ENCODE measurements at places on chromosomes 6 and 20.

- no peak for DNase-seq
Measured at GRCh38 chr20:62732031-62732760, 23.6 kb downstream of the NTSR1 start.

DNA sequence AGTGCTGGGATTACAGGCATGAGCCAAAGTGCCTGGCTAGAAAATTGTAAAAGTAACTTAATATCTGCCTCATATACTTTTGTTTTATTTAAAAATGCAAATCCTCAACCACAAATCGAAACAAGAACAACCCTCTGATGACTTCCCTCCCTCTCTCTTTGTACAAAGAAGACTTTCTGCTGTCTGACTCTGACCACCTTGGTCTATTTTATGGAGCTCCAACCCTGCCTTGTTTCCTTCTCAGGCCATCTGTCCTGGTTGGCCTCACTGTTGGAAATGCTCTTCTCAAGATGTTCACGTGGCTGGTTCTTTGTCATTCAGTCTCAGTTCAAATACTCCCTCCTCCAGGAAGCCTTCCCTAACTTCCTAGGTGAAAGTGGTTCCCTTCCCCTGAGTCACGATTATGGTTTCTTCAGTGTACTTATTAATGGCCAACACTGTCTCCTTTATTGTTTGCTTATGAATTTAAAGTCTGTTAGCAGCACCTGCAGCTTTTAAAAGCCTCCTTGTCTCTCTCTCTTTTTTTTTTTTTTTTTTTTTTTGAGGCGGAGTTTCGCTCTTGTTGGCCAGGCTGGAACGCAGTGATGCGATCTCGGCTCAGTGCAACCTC lies 151.5 kb upstream of the SALL4 start:
- DNase-seq, result no peak

GRCh38 chr20:33108661-33109060 lies 29.2 kb downstream of the BPIFB4 start:
- no peak for DNase-seq

DNA sequence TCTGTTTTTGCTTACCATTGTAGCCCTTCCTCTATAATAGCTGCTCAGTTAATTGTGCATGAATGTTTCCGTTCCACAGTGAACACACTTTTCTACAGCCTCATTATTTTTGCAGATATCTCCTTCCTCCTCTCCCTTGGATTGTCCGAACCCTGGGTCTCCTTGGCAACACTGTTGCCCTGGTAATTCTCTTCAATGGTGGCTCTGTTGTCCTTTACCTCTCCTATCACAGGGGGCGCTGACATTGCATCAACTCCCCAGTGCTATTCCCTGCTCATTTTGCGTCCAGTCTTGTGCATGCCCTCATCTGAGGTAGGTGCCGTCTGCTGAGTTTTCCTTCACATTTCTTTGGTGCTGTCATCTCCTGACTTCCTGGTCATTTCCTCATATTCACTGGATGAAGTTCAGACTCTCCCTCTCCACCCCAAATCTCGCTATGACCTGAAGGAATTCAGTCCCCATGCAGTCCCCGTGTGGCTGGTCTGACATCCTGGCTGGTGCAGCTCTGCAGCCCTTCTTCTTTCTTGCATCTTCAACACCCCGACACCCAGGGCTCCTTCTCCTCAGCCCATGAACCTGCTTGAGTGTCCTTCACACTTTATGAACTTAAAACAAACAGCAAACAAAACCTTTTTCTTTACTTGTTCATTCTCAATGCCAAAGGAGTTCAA lies 21.1 kb downstream of the PHACTR2 start:
- no peak for DNase-seq

- DNase-seq, result no peak
Measured at GRCh38 chr20:1331101-1331500, 2.2 kb upstream of the SDCBP2 start.

GRCh38 chr6:156344491-156344890 lies 432.7 kb upstream of the ARID1B start:
- DNase-seq, result no peak

- no peak for DNase-seq
Measured at GRCh38 chr20:16576219-16576618, 3.0 kb upstream of the KIF16B start.

DNA sequence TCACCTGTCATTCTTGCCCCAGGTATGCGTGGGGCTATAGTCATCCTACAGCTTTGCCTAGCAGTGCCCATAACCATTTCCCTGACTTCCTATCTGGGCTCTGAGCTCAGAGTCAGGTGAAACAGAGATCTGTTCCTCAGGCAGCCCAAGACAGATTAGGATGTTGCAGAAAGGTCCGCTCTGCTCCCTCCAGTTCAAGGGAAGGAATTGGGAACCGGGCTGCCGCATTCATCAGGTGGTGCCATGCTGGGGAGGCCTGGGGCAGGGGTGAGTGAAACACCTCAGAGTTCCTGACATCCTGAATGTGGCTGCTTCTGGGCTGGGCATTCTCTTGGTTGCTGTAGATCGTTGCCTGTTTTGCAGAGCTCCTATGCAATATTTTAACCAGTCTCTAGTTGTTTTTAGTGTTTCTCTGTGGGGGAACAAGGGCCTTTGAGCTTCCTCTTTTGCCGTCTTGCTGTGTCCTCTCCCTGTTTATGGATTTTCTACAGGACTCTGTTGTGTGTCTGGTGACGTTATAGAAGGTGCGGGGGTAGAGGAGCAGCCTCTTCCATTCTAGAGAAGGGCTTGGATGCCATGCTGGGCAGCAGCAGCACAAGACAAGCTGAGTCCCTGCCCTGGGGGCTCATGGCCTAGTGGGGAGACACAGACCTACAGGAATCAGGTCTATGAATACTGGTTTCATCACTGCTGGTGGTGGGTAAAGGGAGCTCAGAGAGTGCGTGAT lies 9.2 kb downstream of the ENTPD6 start:
- DNase-seq, result no peak

GRCh38 chr20:25605148-25605547 lies 18.7 kb downstream of the NANP start:
- DNase-seq, result no peak

DNA sequence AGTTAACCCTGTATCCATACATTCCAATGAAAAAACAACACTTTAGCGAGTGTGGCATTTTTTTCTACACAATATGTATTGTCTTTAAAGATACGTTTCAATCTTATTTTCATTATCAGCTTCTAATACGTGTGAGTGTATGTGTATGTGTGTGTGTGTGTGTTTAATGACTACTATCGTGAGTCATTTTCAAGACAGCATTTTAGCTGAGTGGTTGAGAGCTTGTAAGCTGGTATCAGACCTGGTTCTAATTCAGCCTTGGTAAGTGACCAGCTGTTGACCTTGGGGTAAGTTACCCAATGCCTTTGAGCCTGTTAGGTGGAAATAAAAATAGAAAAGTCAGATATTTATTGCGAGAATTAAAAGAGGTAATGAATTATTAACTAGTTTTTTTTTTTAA lies 320.0 kb upstream of the NT5E start:
- DNase-seq, result no peak

- DNase-seq, result no peak
Measured at GRCh38 chr20:38296433-38296832, 7.5 kb upstream of the BPI start.

- DNase-seq, result no peak
Measured at GRCh38 chr6:138523347-138524210, 24.3 kb upstream of the NHSL1 start.

DNA sequence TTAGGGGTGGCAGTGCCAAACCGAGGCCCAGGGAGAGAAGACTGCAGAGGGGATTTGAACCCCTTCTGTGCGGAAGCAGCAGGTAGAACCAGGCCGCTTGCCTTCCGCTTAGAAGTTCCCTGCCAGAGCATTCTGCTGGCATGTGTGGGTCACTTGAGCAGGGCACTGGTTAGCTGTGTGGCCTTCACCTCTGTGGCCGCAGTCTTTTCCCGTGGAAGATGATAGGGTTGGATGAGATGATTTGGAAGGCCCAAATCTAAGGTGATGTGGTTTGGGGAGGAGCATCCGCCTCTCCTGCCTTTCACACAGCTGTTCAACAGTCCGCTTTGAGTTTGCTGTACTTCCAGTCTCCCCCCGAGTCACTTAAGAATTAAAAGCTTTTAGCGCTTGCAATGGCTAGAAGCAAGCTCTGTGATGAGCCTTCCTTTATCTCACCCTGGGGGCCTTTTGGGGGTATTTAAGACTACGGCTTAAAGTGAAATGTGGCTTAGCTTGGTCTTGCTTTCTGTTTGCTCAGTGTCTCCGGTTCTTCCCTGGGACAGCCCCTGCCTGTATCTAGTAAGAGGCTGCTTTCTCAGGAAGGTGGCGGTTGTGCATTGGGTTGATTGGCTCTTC lies 743 bp downstream of the CMTR1 start:
- no peak for DNase-seq

DNA sequence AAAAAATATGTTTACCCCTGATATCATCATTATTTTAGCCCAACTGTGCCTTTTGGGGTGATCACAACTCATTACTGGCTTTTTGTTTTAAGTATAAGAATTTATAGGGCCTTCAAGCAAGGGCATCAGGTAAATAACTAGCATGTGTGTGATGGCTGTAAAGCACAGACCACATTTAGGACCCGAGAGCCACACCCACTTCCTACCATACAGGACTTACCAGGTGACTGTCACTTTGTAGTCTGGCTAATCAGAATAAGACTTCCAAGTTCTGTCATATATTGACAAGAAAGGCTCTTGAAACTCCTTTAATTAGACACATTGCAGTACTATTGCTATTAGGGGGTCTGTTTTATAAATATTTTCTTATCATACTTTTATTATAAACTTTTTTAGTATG lies 31.1 kb downstream of the TMEM242 start:
- DNase-seq, result no peak

DNA sequence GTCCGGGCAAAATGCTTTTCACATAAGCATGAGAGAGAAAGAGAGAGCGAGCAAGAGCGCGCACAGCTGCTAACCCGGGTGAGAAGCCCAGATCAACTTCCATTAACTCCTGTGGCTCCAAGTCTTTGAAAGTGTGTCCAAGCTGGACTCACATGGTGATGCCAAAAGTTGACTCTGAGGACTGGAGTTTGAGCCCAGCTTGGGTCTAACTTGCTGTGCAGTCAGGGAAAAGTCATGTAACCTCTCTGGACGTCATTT lies 357.2 kb upstream of the SULF2 start:
- DNase-seq, result no peak

GRCh38 chr6:30879684-30880427 lies 4.5 kb upstream of the DDR1 start:
- no peak for DNase-seq

- no peak for DNase-seq
Measured at GRCh38 chr20:62736407-62737071, 27.9 kb downstream of the NTSR1 start.

All from NCI-H2081 treated with DMSO at 0.1 percent for 48 hours (cell line).